ENCODE measurements at places on chromosomes 1 and 21.

DNA sequence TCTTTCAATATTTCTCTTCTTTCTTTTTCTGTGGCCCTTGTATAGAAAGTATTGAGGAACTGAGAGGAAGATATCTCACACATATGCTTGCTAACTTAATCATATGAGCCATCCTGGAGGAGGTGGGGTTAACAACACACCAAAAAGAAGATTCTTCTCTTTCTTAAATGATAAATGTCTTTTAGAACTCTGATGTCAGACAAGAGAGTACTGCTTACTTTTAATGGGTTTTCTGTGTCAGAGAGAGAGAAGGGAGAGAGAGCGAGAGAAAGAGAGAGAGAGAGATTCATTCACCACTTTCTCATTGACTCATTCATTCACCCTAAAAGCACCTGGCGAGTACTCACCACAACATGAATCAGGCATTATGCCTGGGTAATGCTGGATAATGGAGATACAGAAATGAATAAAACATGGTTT is 250.3 kb upstream of the SGIP1 start:
- DNase-seq, result no peak

- no peak for DNase-seq
Measured at GRCh38 chr1:11061652-11062365, 2.0 kb upstream of the SRM start.

DNA sequence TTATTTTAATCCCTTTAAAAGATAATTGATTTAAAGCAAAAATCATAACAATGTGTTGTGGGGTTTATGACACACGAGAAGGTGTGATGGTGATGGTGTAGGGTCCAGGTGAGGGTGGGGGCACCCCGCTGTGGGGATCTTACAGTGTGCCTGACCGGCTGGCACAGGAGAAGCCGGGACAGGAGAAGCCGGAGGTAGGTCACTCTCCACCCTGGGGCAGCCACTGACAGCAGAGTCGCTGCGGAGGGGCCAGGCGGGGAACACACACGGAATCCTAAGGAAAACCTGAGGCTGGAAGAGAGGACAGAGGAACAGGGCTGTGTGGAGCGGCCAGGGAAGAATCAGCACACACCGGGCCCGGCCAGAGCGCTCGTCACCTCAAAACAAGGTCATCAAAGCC is 4.3 kb upstream of the LRRC3 start:
- no peak for DNase-seq

DNA sequence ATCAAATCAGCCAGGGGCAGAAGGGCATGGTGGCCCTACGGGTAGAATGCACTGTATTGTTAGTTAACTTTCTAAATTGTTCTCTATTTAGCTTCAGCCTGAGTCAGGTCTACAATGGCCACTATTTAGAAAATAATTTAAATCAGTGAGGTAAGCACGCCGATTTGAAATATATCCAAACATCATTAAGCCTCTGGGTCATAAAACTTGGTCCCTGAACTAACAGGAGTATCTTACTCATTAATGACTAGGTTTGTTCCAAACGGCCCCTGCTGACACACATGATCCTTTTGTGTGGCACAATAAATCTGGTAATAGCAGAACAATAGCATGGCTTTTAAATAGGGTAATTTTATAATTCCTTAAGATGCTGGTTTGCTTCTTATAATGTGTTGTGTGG is 48.4 kb downstream of the STX6 start:
- DNase-seq, result no peak

GRCh38 chr1:4380564-4381168 is 273.7 kb upstream of the AJAP1 start:
- no peak for DNase-seq

- no peak for DNase-seq
Measured at GRCh38 chr1:213997038-213997771, 9.4 kb downstream of the PROX1 start.

DNA sequence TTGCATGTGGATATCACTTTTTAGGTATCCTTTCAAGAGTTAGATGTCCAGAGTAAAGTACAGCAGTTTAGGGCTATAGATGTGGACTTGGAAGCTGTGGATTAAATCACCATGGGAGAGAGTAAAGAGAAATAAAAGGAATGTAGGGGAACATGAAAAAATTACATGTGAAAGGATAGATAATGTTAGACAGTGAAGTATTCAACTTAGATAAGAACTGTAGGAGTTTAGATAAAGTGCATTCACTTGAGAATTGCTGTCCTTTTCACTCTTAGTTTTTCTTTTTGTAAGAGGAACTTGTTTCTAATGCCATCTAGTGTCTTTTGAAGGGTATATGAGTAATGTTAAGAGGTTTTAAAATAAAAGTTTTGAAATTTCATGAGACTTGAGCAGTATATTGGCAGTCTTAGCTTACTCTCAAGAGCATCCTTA is 40.1 kb downstream of the MAST2 start:
- DNase-seq, result no peak

- DNase-seq, result no peak
Measured at GRCh38 chr1:90358448-90358847, 358.7 kb downstream of the BARHL2 start.

DNA sequence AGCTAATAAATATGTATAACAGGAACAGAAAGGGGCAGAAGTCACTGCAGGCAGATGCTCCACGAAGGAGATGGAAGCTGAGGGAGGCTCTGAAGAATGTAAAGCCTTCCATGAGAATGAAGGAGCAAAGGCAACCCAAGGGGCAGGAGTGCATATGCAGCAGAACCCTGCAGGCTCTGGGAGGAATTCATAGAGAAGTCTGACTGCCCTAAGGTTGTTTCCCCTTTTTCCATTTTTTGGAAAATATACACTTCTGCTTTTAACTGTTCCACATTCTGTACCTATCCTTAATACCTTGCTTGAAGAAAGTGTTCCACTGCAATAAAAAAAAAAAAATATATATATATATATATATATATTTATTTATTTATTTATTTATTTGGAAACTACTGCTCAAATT is 69.6 kb downstream of the CD34 start:
- DNase-seq, result no peak

DNA sequence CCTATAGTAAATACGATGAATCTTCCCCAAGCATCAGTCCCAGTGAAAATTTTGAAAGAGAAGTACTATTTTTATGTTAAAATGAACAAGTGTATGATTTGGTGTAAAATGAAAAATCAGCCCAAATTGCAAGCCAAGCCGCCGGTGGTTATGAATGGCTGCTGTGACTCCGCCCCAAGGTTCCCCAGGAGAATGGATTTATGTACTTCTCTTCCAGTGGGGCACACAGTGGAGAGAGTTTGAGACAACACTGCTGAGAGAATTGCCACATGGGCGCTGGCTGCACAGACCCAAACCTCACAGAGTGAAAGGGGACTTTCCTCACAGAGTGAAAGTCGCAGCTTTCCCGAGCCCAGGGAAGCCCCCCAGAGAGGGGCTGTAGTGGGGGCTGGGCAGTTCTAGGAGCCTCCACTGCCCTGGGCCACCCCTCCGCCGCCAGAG is 24.0 kb downstream of the CDK18 start:
- DNase-seq, result no peak

DNA sequence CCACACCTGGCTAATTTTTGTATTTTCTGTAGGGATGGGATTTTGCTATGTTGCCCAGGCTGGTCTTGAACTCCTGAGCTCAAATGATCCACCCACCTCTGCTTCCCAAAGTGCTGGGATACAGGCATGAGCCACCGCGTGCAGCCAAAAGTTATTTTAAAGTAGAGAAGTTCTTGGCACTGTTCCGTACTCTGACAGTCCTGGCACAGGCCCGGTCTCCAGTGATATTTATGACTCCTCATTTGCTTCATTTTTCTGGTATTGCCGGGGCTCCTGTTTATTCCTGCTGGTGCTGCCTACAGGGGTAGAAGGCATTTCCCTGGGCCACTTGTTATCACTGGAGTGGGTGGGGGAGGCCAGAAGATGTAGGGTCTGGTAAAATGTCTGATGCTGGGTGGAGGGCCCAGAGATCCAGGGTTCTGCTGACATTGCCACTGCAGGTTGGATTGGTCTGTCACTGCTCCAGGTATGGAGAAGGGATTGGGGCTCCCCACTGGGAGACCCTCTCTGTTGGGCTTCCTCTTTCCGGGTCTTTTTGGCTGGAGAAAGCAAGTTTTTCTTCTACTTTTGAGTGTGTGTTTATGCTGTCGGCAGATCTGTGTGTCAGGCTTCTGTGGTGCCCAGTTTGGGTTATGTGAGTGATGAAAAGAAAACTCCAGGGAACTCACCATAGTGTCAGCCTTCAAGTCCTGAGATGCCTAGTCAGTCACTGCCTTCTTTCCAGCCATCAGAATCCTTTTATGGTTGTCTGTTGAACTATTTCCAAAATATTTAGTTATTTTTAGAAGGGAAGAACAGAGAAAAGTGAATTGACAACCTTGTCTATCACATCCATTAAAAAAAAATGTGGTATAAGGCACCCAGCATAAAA is 4.5 kb downstream of the MROH7 start:
- DNase-seq, result no peak

- DNase-seq, result no peak
Measured at GRCh38 chr1:23118957-23119792, 49.5 kb downstream of the LUZP1 start.

- DNase-seq, result no peak
Measured at GRCh38 chr21:46243960-46244361, 15.4 kb upstream of the LSS start.

DNA sequence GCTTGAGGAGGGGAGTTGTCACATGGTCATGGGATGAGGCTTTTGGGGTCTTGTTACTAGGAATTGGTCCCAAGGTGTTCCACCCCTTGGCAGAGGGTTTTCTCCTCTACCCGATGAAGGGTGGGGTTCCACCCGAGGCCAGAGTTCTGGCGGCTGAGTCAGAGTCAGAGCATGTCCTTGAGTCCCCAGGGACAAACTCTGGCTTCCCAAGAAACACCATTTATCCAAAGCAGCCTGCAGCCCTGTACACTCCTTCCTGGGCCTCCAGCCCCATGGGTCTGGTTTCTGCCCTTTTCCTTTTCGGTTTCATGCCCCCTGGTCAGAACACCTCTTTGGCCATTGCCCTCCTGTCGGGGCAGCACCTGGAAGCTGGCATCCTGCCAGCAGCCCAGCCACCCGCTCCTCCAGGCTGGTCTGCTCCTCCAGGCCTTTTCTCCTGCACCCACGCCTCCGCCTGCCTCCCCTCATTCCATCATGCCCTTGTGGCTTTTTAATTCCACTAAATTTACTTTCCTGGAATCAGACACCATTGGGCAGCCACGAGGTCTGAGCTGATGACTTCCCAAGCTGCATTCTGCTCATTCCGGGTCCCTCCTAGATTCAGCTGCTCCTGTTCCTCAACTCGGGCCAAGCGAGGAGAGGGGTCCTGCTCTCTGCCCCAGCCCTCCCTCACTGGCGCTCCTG is 301.7 kb upstream of the VAMP3 start:
- DNase-seq, result no peak

DNA sequence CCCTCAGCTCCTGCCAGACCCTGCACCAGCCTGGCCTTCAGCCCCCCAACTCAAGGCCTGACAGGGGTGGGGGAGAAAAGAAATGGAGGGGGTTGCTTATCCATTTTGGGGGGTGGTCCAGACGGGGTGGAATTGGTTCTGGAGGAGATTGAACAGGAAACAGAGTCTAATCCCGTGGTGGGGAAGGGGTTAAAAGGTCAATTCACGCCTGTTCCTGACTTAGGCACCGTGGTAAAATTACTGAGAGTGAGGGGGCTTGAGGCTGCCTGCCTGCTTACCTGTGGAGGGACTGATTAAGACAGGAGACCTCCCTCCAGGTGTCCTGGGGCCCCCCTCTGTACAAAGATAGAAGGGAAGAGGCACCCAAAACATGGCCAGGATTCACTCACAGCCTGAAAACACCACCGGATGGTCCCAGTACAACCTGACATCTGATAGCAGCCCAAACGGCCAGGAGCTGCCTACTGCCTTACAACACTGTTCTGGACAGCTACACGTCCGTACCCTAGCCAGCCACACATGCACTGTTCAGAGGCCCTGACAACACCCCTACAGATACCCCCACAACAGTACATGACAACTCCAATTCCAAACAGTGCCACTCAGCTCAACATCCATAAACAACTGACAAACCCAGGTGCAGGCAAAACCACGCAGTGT is 31.8 kb downstream of the AHDC1 start:
- no peak for DNase-seq

GRCh38 chr1:237913345-237913744 is 22.6 kb upstream of the ZP4 start:
- no peak for DNase-seq

- DNase-seq, result no peak
Measured at GRCh38 chr21:40696246-40696645, 150.7 kb downstream of the DSCAM start.

- no peak for DNase-seq
Measured at GRCh38 chr1:29145739-29146437, 22.2 kb upstream of the TMEM200B start.

DNA sequence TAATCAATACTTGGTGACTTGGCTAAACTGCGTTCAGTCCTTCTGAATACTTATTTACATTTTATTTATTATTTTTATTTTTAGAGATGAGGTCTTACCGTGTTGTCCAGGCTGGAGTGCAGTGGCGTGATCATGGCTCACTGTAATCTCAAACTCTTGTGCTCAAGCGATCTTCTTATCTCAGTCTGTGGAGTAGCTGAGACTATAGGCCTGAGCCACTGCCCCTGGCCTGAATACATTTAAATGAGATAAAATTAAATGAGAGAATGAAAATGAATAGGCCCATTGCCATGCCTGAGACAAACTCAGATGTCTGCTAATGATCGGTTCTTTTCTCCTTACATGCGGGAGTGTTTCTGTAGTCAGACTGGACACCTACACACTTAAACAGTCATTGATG is 86.0 kb downstream of the GALNT2 start:
- no peak for DNase-seq

GRCh38 chr21:38039841-38040240 is 123.6 kb upstream of the KCNJ6 start:
- DNase-seq, result no peak

DNA sequence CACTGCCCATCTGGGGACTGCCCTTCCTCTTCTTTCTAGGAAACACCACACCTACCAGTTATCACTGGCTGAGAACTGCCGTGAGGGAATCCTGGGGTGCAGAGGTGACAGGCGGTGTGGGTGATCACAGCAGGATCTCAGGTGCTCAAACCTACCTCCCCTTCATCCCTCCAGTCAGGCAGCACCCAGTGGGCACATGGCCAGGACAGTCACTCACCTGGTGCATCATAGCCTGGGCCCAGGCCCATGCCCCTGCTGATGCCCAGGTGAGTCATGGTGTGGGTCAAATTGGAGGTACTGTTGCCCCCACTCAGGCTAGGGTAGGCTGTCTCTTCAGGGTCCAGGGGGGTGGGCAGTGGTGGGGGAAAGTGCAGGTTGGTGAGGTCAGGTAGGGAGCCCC is 5.3 kb upstream of the DENND4B start:
- DNase-seq, result no peak

- no peak for DNase-seq
Measured at GRCh38 chr1:51575406-51576084, 41.3 kb upstream of the OSBPL9 start.

Data from stimulated activated CD8-positive, alpha-beta memory T cell treated with anti-CD3 and anti-CD28 coated beads, Interleukin-15, amount 100 ng/mL, for 24 hours (primary cell).